ENCODE measurements at places on chromosomes 2 and 18.

DNA sequence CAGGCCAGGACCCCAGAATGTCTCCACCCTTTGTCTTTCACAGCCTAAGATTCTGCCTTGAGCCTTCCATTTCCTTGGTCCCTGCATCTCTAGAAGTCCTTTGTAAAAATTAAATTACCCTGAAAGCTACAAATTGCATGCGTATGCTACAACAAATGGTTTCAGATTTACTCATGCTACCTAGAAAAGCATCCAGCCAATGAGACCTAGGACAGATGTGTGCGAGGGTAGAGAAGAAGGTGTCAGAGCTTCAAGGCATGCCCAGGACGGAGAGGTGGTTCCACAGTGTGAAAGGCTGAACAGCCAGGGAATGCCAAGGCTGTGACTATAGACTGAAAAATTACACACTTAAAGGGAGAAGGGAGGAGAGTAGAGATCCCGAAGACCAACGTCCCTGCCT lies 40.2 kb downstream of the CCBE1 start:
- no peak for DNase-seq

DNA sequence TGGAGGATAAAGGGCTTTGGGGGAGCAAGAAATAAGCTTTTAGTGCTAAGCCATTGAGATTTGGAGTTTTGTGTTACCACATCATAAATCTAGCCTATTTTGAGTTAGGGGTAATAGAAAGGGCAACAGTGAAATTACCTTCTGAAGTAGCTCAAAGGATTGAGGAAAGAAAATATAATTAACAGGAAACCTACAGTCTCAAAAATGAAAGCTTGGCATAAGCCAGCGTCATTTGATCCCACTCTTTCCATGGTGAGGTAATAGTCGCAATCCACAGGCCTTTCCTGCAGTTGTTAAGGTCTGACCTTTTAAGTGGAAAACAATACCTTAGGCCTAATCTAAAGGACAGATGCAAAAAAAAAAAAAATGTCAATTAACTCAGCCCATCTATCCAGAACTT lies 182.7 kb downstream of the UXS1 start:
- no peak for DNase-seq

- no peak for DNase-seq
Observed at GRCh38 chr18:58900015-58900649, 35.5 kb downstream of the ZNF532 start.

GRCh38 chr2:99809259-99809900 lies 319.6 kb upstream of the REV1 start:
- no peak for DNase-seq

- DNase-seq = no peak
Observed at GRCh38 chr2:231626449-231626848, 33.8 kb downstream of the TEX44 start.

DNA sequence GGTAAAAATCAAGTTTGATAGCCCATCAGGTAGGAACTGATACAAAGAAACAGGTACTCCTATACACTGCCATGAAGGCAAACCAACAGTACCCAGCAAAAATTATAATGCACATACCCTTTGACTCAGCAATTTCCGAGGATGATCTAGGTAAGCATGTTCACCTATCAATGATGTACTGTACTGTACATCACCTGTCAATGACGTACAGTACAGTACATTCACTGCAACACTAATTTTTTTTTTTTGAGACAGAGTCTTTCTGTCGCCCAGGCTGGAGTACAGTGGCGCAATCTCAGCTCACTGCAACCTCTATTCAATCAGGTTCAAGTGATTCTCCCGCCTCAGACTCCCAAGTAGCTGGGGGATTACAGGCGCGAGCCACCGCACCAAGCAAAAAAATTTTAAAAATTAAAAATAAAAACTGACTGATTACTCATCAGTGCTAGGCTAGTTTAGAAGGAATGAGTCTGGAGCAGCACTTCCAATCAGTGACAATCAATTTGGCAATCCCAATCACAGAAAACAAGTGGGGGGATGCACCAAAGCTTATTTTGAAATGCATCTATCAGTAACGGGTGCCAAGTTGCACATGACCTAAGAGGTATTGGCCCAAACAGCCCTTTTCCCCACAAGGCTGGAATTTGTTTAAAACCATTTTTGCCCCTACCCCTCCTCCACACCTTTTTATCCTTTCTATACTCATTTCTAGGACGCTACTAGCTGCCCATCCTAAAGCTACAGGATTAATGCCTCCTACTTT lies 8.2 kb downstream of the SRSF7 start:
- no peak for DNase-seq
